ENCODE measurements at places on chromosomes 3 and 15.

GRCh38 chr3:150419959-150420358, 11.9 kb downstream of the TSC22D2 start:
- no peak for DNase-seq

DNA sequence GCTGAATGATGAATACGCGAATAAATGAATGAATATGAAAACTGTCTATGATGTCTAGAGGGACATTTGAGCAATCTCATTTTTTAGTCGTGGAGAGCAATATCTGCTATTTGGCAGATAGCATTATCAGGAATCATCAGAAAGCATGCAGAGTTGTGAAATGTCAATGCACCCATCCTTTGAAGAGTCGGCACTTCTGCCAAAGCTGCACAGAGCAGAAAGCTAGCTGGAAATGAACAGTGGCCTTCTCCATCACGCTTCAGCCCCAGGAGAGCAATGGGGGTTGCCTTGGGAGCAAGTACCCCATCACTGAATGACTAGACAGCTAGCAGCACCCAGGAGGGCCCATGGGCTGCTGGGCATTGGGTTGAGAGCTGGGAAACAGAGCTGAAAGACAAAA, 69.1 kb upstream of the PROK2 start:
- DNase-seq: no peak

GRCh38 chr3:157618075-157618760, 115.0 kb upstream of the VEPH1 start:
- DNase-seq: peak; percentile 73

- DNase-seq: no peak
Measured at GRCh38 chr3:119304201-119304713, 10.1 kb downstream of the ARHGAP31 start.

DNA sequence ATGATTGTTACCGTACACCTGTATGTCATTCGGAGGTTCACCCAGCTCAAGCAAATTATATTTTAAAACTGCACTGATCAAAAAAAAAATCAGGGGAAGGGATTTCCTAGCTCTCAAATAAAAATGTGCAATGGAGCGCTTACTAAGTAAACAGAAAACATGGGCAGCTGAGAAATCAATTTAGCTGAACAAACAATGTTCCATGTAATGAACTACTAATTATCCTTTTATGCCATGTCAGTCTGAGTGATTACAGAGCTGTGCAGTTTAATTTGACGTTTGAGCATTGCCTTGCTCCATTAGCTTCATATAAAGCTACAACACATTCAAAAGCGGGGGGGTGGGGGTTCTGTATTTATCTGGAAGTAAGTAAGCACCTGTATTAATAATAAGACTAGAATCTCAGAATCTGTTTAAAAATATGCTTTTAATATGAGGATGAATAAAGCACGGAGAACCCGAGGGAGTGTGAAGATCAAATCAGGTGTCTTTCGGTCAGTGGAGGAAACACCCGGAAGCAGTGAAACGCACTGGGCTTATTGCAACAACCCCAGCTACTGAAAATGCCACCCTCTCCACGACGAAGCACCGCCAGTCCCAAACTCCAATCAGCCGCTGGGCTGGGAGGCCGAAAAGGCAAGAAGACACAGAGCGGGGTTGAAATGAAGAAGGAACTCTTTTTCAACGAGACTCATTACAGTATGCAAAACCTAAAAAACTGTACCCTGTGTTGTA, 196.5 kb upstream of the ATP11B start:
- peak; percentile 99 for DNase-seq

DNA sequence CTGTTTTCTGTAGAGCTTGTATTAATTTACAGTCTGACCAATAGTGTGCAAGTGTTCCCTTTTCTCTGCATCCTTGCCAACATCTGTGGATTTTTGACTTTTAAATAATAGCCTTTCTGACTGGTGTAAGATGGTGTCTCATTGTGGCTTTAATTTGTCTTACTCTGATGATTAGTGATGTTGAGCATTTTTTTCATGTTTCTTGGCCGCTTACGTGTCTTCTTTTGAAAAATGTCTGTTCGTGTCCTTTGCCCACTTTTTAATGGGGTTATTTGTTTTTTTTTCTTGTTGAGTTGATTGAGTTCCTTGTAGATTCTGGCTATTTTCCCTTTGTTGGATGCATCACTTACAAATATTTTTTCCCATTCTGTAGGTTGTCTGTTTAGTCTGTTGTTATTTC, 7.6 kb upstream of the ACOX2 start:
- no peak for DNase-seq

GRCh38 chr3:4589475-4590097, 96.4 kb downstream of the ITPR1 start:
- no peak for DNase-seq

GRCh38 chr3:110139048-110139447, 801.7 kb upstream of the DPPA4 start:
- DNase-seq: no peak

GRCh38 chr3:122977746-122978466, 49.7 kb downstream of the SEMA5B start:
- DNase-seq: peak; percentile 4

DNA sequence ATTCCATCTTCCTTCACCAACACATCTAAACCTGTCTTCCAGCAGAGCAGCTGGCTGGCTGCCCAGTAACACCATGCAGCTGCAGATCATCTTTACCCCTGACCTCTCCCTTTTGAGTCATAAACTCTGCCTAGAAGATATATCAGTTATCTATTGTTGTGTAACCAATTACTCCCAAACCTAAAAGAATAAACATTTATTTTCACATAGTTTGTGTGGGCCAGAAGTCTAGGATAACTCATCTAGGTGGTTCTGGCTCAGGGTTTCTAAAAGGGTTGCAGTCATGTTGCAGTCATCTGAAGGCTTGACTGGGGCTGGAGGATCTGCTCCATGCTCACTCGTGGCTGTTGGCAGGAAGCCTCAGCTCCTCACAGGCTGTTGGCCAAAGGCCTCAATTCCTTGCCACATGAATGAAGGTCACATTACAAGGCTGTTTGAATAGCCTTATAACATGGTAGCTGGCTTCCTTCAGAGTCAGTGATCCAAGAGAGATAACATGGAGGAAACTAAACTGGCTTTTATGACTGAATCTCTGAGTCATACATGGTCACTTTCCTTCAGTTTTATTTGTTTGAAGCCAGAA, 92.8 kb downstream of the GOLIM4 start:
- DNase-seq: no peak

DNA sequence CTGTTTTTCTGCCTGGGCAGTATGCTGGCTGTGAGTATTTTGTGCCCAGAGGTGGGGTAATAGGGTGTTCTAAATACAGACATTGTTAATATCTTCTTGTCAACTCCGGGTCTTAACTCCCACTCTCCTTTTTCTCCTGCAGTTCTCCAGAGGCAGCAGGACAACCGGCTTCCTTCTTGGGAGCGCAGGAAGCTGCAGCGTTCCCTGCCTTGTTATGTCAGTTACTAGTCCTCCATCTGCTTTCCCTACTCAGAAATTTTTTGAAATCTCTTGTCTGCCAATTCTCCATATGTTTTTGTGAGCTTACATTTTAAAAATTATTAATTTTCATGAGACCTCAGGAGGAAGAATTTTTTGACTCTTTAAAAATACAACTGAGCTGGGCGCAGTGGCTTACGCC, 67.2 kb downstream of the NEO1 start:
- DNase-seq: no peak

DNA sequence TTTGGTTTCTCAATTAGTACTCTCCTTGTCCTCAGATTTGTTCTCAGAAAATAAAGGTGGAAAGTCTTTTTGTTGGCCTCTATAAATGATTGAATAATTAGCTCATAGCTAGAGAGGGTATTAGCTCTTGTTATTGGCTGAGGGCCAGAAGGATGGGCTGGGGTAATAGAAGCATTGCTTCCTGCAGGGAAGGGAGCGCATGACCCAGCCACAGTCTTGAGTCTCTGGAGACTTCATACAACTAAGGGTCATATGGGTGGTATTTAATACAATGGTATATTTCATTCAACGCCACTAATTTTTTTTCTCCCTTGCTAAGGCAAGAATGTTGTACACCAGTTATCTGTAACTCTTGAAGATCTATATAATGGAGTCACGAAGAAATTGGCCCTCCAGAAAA, 8.4 kb downstream of the DNAJA4 start:
- no peak for DNase-seq

GRCh38 chr3:139975594-139976365, 40.8 kb downstream of the CLSTN2 start:
- DNase-seq: peak; percentile 3

DNA sequence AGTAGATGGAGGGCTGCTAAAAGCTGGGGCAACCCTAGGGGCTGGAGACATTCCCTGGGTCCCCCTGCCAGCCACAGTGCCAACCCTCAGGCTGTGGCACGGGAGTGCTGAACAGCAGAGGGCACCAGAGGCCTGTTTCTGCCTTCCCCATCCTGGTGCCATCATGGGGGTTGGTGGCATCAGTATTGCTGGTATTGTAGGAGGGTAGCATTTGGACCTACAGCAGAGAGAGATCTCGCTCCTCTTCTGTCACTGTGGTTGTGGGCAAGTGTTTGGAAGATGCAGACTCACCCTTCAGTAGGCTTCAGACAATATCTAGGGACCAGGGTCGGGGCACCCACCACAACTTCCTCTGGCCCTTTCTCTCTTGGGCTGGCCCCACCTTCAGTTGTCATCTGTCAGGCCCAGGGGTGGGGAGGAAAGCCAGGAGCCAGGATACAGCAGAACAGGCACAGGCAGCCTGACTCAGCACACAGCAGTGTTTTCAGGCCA, 123.5 kb downstream of the RPLP1 start:
- DNase-seq: peak; percentile 40

- no peak for DNase-seq
Measured at GRCh38 chr3:105752791-105753415, 115.9 kb downstream of the CBLB start.

- DNase-seq: no peak
Measured at GRCh38 chr3:71579935-71580406, 3.6 kb downstream of the FOXP1 start.

GRCh38 chr3:99781761-99782160, 35.9 kb upstream of the CMSS1 start:
- no peak for DNase-seq

GRCh38 chr15:57017024-57017423, 98.6 kb downstream of the TCF12 start:
- DNase-seq: no peak

GRCh38 chr15:25329696-25330095, 109.1 kb downstream of the UBE3A start:
- no peak for DNase-seq

- no peak for DNase-seq
Measured at GRCh38 chr3:32575451-32576113, 4.9 kb upstream of the DYNC1LI1 start.

DNA sequence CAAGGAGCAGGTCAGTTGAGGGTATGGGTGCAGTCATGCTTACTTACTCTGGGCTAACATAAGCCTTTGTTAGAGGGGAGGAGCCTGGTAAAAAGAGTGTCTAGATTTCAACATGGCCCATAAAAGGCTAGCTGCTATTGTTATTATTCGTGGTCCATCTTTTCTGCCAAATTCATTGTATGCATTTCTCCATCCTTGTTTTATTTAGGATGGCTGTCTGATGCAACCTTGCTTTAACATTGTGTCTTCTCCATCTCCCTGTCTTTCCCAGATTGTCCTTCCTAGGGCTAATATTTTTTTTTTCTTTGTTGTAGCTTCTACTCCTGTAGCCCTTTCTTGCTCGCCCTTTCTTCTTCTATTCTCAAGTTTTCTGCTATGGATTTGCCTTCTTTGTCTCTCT, 12.6 kb downstream of the RBMS3 start:
- DNase-seq: no peak

DNA sequence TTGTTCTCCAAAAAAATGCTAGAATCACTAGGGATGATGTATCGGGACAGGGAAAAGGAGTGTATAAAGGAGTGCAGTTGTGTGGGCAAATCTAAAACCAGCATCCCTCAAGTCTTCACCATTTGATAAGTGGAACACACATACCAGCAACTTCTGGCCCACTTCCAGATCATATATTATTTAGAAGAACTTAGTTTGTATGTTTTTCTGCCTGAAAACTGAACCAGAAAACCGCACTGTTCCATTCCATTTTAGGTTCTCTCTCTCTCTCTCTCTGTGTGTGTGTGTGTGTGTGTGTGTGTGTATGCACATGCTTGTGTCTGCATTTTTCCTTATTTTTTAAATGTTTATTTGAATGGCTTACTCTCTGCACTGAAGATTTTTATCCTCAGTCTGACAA, 93.5 kb downstream of the SERPINI1 start:
- DNase-seq: no peak

DNA sequence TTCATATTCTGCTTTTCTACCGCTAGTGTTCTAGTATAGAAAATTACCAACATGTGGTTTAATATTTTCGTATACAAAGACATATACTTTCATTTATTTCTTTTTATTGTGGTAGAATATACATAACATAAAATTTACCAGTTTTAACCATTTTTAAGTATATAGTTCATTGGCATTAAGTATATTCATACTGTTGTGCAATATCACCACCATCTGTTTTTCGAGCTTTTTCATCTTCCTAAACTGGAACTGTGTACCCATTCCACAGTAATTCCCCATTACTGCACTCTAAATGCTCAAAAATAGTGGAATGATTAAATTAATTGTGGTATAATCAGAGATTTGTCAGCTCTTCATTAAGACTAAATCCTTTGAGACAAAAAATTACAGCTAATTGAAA, 62.9 kb downstream of the ECT2 start:
- no peak for DNase-seq

DNA sequence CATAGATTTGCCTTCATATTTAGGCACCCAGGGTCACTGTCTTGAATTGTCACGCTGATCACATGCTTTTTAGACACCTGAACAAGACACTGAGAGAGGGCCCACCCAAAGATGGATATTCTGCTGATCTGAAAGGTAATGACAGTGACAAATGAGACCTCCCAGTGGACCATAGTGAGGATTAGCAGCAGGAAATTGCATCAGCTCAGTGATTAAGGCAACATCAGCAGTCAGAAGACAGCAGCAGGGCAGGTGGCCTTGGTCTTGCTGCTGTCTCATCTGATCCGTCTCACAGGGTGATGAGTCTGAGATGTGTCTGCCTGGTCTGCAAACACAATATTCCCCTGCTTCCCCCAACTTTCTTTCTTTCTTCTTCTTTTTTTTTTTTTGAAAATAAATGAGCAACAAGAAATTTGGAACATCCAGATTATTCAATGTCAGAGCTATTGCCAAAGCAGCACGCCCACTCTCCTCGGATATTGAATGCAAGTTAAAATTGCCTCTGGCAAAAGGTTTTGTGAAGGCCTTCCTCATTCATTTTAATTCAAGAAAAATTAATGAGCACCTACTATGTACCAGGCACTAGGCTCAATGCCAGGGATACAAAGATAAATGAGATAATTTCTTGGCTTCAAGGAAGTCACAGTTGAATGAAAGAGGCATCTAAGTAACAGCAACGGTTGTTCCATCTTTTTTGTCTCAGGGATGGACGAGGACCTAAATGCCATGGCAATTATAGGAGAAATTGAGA, 14.1 kb downstream of the OTOL1 start:
- no peak for DNase-seq
